ENCODE measurements at places on chromosomes 1 and 21.

GRCh38 chr1:119917304-119918055, 21.2 kb upstream of the ADAM30 start:
- no peak for DNase-seq

DNA sequence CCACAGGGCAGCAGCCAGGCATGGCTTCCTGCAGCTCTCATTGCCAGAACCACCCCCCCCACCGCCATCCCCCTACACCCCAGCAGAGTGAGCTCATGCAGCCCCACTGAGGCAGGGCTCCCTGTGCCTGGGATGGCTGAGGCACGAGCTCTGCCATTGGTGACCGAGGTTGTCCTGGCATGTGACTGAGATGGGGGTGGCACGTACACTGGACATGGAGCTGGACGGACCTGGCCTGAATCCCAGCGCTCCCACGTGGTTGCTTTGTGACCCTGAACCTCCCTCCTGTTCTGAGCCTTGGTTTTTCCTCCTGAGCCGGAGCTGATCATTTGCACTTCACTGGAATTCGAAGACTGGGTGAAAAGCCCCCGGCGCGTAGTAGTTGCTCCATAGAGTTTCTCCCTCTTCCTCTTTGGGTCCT, 28.3 kb downstream of the ALPL start:
- no peak for DNase-seq

DNA sequence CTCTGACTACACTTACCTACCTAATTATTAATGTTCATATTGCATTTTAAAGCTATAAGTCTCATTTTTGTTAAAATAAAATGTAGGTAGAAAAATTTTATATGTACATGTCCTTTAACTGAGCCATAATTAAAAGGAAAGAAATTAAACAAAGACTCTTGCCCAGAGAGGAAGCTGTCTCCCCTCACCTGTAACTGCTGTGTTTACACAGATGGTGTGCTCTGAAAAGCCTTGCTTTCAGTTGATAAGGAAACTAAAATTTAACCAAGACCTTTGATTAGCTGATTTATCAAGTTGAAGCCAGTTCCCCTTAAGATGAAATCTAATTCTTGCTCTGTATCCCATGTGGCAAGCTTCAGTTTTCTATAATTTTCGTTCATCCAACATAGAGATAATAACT, 213.5 kb downstream of the LYPLAL1 start:
- no peak for DNase-seq

DNA sequence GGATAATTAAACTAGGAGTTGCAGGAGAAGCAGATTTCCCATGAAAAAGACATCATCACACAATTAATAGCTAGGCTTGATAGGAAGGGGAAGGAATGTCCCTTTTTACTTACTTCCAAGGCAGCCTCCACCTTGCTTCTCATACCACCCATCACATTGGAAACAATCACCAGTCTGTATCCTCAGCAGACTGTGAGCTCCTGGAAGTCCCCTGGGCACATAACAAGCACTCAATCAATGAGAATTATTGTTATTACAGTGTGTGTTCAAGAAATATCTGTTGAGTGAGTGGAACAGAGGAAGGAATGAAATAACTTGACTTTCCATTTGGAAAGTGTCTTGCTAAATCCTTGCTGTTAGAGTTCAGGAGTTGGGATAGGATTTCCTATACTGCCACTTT, 36.2 kb downstream of the HIVEP3 start:
- no peak for DNase-seq

GRCh38 chr1:111882986-111883560, 106.4 kb downstream of the KCND3 start:
- DNase-seq, result no peak

DNA sequence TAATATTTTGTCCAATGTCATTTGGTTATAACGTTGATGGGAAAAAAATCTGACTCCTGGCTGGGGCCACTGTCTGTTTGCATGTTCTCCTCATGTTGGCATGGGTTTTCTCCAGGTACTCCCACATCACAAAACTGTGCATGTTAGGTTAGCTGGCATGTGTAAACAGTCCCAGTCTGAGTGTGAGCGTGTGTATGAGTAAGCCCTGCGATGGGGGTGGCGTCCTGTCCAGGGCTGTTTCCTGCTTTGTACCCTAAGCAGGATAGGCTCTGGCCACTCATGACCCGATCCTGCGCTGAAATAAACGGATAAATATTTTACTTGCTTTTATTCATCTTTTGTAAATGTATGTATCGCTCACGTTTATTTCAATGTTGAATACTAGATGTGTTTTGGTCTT, 13.5 kb downstream of the EFCAB14 start:
- no peak for DNase-seq

GRCh38 chr1:153417136-153417888, 992 bp downstream of the S100A7A start:
- DNase-seq, result no peak

DNA sequence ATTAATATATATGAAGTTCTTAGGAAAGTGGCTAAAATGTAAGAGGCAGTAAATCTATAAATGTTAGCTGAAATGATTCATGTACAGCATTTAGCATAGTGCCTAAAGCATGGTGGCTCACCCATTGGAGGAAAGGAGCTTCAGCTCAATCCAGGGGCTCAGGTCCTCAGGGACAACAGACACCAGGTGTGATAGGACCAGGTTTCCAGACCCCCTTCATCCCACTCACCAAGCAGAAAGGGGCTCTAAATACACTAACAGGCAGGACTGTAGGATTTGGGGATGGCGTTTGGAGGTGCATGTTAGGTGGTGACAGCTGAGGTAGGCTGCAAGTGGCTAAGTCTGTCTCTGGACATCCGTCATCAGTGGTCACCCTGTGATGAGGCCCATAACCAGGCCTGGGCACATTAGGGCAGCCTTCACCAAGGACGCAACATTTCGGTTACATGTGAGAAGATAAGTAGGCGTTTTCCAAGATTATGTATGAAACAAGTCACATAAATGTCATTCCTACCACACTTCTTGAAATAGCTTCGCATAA, 233.1 kb downstream of the C1orf94 start:
- DNase-seq, result no peak

- DNase-seq, result no peak
Measured at GRCh38 chr1:99965646-99966375, 4.0 kb upstream of the SLC35A3 start.

DNA sequence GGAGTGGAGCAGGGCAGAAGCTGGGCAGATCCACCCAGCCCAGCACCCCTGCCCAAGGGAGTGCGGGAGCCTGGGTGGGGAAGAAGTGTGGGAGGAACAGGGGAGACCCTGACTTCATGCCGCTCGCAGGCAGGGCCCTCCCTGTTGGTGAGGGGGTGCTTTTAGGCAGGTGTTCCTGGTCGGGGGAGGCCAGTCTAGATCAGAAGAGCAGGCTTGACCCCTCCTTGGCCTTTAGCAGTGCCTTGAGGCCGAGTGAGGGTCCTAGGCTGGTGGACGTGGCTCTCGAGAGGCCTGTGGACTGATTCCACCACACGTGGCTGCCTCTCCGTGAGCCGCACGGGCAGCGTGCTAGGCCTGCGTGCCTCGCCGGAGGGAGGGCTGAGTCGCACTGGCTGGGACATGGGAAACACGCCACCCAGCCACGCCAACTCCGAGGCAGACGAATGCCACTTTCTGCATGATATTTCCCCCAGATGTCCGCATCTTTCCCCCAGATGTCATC, 19.4 kb upstream of the COL18A1 start:
- no peak for DNase-seq

DNA sequence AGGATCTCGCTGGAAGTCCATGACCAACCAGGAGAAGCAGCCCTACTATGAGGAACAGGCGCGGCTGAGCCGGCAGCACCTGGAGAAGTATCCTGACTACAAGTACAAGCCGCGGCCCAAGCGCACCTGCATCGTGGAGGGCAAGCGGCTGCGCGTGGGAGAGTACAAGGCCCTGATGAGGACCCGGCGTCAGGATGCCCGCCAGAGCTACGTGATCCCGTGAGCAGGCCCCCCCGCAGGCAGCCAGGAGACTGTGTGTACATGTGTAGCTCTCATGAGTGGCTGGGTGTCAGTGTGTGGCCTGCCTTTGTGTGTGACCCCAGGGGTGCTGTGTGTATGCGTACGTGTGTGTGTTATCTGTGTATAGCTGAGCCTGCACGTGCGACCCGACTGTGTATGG, 27.2 kb downstream of the ETNK2 start:
- DNase-seq, result no peak

DNA sequence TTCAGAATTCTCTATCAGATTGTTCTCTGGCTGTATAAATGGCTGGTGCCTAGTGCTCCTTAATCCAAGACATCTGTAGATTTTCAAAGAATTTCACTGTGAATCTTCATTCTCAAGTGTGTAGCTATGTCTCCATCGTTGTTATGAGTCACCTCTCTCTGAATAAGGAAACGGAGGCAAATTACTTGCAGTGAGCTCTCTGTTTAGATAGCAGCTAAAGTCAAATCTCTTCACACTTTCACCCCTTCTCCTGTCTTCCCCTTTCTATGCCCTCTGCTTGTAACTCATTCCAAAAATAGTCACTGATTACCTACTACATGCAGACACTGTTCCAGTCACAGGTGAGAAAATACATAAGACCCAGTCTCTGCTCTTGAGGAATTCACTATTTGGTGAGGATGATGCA, 39.7 kb downstream of the CHML start:
- peak; percentile 74 for DNase-seq

DNA sequence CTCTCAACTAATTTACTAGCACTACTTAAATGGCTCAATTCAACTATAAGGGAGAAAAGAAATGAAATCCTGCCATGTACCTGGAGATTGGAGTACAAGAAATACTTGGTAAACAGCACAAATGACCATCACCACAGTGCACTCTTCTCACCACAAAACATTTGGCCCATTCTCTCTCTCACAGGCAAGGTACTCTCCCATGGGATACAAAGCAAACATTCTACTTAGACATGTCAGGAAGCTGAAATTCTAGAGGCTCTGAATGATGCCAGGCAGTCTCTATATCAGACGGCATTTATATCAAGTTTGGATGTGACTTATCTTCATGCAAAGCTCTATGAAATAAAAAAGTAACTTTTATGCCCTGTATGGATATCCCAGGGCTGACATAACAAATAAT, 72.5 kb downstream of the DPT start:
- peak; percentile 5 for DNase-seq

- peak; percentile 6 for DNase-seq
Measured at GRCh38 chr1:166811691-166812090, 27.6 kb upstream of the POGK start.

DNA sequence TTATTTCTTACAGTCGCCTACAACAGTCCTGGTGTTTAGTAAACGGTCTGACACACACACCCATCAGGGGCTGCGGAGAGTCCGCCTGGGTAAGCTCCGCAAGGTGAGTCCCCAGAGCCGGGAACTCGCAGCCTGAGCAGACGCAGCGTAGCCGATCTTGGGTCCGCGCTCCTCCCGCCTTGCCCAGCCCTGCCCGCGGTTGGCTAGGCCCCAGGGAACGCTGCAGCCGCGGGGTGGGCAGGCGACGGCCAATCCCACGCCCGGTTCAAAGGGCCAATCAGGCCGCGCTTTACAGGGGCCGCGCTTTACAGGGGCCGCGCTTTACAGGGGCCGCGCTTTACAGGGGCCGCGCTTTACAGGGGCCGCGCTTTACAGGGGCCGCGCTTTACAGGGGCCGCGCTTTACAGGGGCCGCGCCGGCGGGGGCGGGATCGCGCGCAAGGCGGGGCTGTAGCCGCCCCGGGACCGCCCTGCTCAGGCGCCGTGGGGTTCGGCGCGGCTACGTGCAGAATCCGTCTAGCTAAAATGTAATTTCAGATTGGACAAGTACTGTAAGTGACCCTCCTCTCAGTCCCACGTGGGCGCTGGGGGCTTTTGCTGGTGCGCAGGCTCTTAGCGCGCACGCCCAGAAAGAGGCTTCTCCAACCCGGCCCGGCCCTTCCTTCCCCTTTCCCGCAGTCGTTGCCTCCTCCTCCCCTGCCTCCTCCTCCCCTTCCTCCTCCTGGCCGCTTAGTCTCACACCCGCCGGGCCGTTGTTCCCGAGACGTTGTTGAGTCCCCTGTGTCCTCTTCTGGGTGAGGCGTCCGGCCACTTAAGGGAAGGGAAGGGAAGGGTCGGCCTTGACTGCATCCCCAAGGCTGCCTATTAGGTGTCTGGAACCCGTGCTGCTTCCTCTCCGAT, at the start of gene FGGY:
FGGY (plus strand) TSS at position 737 of the 899 bp plus-strand sequence. CDS start 24,456 bp downstream, outside the sequence.
- DNase-seq, result peak; percentile 99

GRCh38 chr1:186618401-186619170, 61.6 kb downstream of the PTGS2 start:
- DNase-seq, result peak; percentile 71

DNA sequence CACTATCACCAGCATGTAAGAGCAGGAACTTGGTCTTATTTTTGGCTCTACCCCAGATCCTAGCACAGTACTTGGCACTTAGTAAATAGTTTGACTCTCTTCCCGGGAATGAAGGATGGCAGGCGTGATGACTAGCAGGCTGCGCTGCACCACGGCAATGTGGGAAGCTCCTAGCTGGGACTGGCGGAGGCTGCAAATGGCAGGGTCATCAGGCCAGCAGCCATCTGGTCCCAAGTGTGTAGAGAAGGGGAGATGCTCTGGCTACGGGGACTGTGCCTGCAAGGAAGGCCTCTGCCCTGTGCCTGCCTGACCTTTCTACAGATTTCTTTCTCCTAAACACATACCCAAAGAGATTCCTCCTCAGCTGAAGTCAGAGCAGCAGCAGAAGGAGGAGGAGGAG, 95.0 kb downstream of the KCND3 start:
- DNase-seq, result no peak

All from fibroblast of skin of abdomen (primary cell).